Lung microvascular endothelial cell (primary cell): ENCODE measurements at places on chromosomes 3 and 15. TPM values are rescaled to one million over a fixed set of nuclear protein-coding genes. Genes with fewer than 3 reads are reported as not detected.

The CEP152 gene
- 0.79 and 4.4 TPM in 2 replicates for total RNA-seq

The CORO2B gene
- total RNA-seq = 0.20 and 1.3 TPM in 2 replicates

The RHCG gene
- not detected in 2 replicates for total RNA-seq

The P4HTM gene
- 1.6 and 5.7 TPM in 2 replicates for total RNA-seq

The OR5H15 gene
- not detected in 2 replicates for total RNA-seq

The BOC gene
- total RNA-seq = not detected in 2 replicates

The DTWD1 gene
- 10.7 and 12.1 TPM in 2 replicates for total RNA-seq

The SH3GL3 gene
- total RNA-seq = under 0.01 TPM in 1 of 2 replicates, not detected in the other

The EPHB3 gene
- 0.22 and 0.60 TPM in 2 replicates for total RNA-seq

The CAMK2N2 gene
- total RNA-seq = not detected in 2 replicates

The WDR49 gene
- 0.20 and 0.22 TPM in 2 replicates for total RNA-seq

The ARRDC4 gene
- total RNA-seq = 0.79 and 0.87 TPM in 2 replicates

The ALDH1A2 gene
- 24.6 and 34.5 TPM in 2 replicates for total RNA-seq
